ENCODE measurements at places on chromosomes 6 and 20. TPM values are rescaled to one million over a fixed set of nuclear protein-coding genes. Genes with fewer than 3 reads are reported as not detected.

Gene CTAGE9
- not detected for polyA plus RNA-seq

Gene ISM1
- 0.62 TPM for polyA plus RNA-seq

DNA sequence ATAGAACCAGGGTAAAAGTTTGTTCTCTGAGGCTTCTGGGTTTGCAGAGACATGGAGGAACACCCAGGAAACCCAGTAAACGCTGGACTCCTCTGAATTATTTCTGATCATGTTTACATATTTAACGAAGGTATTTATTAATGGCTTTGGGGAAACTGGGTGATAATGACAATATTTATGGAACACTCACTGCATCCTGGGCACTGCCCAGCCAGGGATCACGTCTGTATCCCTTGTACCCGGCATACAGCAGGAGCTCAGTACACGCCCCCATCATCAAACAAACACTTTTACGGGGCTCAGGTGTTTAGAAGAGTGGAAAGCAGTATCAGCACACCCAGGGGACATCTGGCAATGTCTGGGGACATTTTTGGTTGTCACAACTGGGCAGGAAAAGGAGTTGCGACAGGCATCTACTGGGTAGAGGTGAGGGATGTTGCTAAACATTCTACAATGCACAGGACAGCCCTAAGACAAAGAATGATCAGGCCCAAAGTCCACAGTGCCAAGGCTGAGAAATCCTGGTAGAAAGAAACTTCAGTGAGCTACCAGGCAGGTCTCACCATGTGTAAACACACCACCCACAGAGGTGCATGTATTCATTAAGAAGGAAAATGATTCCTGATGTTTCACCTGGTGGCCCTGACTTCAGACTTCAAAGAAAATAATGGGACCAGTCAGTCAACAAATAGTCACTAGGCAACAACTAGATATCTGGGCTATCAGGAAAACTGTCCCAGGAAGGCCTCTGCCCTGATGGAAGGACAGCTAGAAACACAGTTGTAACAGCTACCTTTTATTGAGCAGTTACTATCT is 35.3 kb downstream of the ZMYND8 start:
- H3K27ac ChIP-seq: peak overlapping the region; percentile 99
- H3K4me1 ChIP-seq: peaks cover 17% of the 10 kb centered on the region
- H3K36me3 ChIP-seq: no peaks in the 10 kb centered on the region
- no peaks in the 10 kb centered on the region for H3K27me3 ChIP-seq

DNA sequence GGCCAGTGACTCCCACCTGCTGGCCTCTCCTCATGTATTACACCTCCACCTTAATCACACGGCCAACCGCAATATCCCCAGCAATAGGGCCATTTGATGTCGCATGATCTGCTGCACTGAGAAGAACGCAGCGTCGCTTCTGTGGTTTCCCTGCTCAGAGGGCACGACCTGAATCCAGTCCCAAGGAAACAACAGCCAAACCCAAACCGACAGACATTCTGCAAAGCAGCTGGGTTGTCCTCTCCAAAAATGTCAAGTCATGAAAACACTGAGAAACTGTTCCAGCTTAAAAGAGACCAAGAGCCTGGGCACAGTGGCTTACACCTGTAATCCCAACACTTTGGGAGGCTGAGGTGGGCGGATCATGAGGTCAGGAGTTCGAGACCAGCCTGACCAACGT is 7.5 kb upstream of the BPI start:
- H3K4me1 ChIP-seq: no peaks in the 10 kb centered on the region
- no peak for DNase-seq
- no peaks in the 10 kb centered on the region for H3K36me3 ChIP-seq

DNA sequence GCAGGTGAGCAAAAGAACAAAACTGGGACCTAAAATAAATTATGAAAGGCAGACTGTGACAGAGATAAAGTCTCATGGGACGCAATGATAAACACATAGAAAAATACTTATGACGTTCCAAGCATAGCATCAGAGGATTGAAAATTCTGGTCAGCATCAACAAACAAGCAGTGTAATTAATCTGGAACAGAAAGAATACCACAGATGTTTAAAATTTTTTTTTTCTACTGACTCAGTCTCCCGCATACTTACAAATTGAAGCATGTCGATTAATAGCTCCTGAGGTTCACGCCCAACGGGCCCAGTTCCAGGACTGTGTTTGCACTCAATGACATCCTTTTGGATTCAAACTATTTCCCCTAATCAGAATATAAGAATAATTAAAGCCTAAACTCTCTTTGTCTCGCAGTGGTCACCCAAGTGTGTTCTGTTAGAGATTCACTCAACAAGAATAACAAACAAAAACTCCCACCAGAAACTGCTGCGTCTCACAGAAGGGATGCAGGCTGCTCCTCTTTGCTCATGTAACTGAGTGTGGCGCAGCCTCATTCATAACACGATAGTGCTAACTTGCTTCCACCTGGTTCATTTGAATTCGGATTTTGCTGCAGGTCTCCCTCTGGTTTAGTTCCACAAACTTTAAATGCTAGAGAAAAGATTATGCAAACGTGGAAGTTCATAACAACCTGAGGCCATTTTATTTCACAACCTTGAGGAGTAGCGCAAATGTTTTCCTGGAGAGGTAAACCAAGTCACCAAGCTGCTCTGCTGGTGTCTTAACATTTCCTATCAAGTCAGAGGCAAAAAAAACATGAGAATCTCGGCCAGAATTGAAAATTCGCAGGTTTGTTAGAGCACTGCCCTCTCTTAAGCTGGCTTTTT is 69.0 kb upstream of the CITED2 start:
- H3K4me1 ChIP-seq: no peaks in the 10 kb centered on the region
- no peak overlapping the region for H3K27ac ChIP-seq
- H3K27me3 ChIP-seq: no peaks in the 10 kb centered on the region
- H3K4me3 ChIP-seq: no peak overlapping the region

All from small intestine (tissue), 16 donors.